ENCODE measurements at places on chromosomes 1 and 21. TPM values are rescaled to one million over a fixed set of nuclear protein-coding genes. Genes with fewer than 3 reads are reported as not detected.
A peak's percentile ranks its signal among the peaks of the same experiment; 100 is the strongest.

DNA sequence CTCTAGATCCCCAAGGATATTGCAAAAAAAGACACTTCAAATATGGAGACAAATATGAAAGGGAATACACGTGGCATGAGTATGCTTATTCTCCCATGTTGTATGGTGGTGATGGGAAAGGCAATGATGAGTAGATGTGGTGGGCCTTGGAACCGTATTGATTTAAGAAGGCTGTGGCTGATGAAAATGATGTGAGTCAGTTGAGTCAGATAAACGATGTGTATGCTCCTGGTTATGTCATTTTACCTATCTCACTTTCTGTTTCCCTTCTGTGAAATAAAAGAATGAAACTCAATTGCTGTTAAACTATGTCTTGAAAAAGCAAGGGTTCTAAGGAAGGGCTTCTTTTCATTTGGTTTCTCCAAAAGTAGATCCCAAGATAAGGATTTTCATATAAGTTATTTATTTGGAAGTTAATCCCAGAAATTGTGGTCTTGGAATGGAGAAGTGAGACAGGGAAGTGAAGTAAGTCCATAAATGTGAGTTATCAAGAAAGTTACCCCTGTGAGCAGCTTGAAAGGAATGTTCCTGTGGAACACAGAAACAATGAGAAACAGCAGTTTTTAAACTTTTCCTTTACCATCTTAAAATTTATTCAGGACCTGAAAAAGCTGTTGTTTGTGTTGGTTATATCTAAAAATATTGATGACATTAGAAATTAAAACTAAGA is 292.0 kb downstream of the DUSP10 start:
- peak; percentile 44 for DNase-seq

GRCh38 chr1:219039682-219040154 is 134.0 kb upstream of the LYPLAL1 start:
- DNase-seq, result no peak

DNA sequence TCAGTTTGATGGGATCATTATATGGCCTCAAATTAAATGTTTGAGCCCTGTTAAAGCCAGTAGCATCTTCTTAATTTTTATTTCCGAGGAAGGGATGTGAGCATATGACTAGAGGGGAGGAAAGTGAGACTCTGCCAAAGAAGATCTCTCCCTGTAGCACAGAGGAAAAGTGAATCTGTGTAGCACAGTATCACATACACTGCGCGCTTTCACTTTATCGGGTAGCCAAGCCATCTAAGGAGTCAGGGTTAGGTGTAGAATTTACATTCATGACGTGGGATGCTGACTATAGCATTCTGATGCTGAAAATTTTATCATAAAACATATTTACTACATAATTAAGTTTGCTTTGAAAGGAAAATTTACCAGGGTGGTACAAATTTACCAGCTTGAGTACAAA is 24.0 kb downstream of the LRRC8D start:
- DNase-seq, result no peak

The AMY1B gene
- total RNA-seq, result not detected

All from RPMI7951 (cell line).